ENCODE measurements at places on chromosomes 12 and 14.

DNA sequence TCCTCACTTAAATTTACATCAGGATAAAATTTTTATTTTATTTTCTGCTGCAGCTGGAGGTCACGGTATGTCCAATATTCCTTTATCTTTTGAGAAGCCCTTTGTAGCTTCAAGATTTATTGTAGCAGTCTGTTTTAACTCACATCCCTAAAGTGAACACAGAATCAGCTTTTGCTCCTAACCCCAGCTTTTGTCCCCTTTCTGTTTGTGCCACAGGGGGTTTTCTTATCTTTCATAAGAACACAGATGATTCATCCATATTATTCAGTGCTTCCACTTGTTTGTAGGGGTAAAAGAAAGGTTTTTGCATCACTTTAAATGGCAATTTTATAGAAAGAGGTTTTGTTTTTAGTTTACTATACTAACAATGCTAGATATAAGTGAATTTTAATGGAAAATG is 21.8 kb upstream of the PIK3C2G start:
- DNase-seq = no peak

DNA sequence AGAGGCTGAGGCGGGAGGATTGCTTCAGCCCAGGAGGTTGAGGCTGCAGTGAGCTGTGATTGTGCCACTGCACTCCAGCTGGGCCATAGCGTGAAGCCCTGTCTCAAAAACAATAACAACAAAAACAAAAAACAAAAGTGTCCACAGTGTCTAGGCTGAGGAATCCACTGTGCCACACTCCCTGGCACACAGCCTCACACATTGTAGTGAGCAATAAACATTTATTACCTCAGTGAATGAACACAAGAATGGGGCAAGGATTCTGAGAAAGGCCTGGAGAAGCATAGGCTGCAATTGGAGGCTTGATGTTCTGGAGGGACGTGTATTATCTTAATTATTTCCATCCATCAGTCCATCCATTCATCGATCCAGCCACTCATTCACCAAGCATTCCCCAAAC is 17.1 kb upstream of the P2RX7 start:
- DNase-seq = no peak

DNA sequence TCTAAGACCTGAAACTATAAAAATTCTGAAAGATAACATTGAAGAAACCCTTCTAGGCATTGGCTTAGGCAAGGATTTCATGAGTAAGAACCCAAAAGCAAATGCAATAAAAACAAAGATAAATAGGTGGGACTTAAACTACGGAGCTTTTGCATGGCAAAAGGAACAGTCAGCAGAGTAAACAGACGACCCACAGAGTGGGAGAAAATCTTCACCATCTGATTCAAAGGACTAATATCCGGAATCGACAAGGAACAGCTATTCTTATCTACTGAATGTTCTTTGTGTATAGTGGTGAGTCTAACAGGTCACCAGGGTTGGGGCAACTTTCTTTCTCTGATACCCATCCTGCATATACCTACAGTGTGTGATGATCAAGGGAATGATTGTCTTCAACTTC is 198.6 kb downstream of the CCDC91 start:
- DNase-seq = no peak

DNA sequence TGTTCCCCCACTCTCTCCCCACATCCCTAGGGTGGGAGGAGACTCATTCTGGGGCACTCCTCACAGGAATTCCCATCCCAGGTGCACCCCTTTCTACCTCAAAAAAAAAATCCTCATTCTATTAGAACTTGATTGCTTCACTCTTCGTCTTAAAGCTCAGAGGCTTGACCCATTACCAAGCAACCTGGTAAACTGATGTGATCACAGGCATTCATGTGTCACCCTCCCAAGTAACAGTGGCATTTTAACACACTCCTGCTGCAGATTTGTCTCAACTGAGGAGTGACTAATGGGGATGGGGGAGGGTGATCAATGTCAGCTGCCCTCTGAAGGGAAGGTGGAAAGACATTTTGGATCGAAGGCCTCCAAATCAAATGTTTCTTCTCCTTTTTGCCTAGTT is 78.1 kb upstream of the PTHLH start:
- DNase-seq = no peak

- DNase-seq = no peak
Measured at GRCh38 chr12:131930510-131930909, 1.4 kb downstream of the PUS1 start.

DNA sequence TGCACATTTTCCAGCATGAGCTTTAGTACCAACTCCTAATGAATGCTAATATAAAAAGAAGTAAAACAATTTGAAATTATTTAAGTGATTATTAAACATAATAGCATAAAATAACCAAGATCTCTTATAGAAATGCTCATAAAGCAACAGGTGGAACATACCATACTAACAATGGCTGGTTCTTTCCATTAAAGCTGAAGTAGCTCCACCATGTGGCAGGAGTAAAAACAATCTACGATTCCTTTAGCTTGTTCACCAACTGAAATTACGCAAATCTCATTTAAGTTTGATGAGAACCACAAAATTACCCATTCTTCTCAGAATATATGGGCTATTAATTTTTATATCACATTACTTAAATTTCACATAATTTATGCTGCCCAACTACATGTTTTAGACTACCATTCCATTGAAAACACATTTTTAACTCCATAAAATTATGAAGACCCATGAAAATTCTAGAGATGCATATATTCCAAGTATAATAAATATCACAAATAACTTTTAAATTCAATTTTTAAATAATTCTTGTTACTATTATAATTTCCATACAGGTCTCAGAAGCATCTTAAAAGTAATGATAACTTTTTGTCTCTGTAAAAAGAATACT is 213.6 kb downstream of the DAD1 start:
- DNase-seq = no peak

DNA sequence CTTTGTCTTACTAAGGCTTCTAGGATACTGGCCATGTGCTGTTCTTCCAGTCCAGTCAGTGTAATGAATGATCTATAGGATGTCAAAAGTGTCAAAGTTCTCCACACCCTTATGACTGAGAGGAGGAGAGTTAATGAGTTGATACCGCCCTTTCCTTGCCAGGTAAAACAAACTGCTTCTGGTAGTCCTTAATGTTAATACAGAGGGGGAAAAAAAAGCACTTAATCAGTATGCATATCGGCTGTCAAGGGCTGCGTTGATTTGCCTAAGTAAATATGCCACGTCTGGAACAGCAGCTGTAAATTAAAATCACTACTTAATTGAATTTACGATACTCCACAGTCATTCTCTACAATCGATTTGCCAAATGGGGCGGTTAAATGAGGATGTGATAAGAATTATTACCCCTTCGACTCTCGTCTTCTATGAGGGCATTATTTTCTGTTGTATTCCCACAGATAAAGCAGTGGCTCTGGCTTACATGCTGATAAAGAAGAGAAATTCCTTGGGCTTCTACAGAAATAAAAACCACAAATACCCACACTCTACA is 416.0 kb downstream of the KCNH5 start:
- DNase-seq = no peak

- DNase-seq = no peak
Measured at GRCh38 chr14:50103558-50103957, 12.8 kb downstream of the VCPKMT start.

DNA sequence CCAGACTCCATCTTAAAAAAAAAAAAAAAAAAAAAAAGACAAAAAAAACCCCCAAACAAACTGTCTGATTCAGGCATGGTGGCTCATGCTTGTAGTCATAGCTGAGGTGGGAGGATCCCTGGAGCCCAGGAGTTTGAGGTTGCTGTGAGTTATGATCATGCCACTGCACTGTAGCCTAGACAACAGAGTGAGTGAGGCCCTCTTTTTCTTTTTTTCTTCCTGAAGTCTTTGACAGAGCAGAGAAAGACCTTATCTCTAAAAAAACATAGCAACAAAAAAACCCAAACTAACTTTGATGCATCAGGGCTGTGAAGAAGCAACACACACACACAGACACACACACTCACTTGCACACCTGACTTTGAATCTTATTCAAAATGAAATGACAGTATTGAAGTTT is 7.7 kb upstream of the AMN1 start:
- DNase-seq = no peak

- DNase-seq = no peak
Measured at GRCh38 chr12:49689785-49690184, 17.4 kb downstream of the FMNL3 start.

- DNase-seq = no peak
Measured at GRCh38 chr12:123227581-123228258, 5.2 kb downstream of the MPHOSPH9 start.

DNA sequence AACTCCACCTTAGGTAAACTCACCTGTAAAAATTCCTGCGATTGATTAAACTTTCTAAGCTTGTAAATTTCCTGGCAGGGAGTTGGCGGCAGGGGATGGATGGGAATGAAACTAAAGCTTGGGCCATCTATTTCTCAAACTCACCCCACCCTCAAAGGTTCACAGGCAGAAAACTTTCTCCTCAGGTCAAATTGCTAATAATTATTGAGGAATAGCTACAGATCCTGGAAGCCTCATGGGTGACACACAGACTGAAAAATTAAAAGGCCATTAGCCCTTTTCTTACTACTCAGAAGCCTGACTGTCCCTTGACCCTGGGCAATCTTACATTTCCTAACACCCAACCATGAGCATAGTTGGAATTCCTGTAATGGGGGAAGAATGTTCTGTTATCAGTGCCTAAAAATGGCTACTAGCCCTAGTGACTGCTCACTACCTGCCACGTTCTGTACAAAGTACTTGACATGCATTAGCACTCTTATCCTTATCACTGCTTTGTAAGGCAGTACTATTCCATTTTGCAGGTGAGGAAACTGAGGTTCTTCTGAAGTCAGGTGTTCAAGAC is 12.4 kb upstream of the SYNDIG1L start:
- DNase-seq = no peak

DNA sequence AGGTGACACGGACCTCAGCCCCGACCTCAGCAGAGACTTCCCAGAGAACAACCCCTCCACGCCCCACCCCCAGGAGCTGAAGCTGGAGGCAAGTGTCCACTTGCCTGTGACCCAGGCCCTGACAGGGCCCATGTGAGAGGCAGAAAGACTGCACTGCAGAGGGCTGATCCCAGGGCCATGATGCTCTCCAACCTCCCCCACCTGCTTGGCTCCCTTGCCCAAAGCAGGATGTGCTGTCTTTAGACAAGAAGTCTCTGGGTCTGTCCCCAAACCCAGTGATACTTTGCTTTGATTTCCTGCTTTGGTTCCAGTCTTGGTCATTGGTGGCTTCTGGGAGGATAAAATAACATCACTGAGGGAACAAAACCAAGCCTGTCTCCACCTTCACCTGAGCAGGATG is 59.4 kb downstream of the BCL11B start:
- no peak for DNase-seq

- no peak for DNase-seq
Measured at GRCh38 chr12:120007272-120007671, 18.2 kb downstream of the BICDL1 start.

GRCh38 chr12:27682534-27682933 is 13.7 kb upstream of the REP15 start:
- no peak for DNase-seq

DNA sequence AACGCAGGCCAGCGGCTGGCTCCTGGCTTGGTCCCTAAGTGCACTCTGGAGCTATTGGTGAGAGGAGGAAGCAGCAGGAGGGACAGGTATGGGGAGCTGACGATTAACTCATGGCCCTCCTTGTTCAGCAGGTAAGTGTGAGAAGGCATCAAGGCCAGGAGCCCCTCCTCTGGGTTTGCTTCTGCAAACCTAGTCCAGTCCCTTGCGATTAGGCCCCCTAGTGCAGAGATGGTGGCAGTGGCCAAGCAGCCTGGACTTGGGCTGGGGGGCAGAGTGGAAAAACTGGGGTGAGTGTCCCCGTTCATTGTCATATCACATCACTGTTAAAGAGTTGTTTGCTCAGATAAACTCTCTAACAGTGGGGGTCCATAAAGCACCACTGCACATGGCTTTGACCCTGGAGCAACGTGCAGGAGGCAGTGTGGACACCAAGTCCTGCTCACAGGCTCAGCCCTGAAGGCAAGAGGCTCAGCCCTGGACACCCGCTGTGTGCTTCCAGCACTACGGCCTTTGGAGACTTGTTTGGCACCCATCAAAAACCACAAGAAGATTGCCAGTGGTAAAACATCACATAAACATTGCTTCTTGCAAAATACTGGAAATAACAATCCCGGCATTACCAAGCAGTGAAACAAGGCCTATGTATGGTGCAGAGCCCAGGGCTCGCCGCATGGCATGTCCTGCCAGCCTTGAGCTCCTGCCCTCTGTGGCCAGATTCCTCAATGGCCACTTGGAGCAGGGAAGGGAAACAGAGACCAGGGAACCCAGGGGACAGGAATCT is 184.3 kb upstream of the RTL1 start:
- DNase-seq = no peak

- no peak for DNase-seq
Measured at GRCh38 chr12:25322918-25323531, 72.3 kb upstream of the KRAS start.

GRCh38 chr12:113088037-113088436 is 31.5 kb downstream of the DTX1 start:
- no peak for DNase-seq

DNA sequence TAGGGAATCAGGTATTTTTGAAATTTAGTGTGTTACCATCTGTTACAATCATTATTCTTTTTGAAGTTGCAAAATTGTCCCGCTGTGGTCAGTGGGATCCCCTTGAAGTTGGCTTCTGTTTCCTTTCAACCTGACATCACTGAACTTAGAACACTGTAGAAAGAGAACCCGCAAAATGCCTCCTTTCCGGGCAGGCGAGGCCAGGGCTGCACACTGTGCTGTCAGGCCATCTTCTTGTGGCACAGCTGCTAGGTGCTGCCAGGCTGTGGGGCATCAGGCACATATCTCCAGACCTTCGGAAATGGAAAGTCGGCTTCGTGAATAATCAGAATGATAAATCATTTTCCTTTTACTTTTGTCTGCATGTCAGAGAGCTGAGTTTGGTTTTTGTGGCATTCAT is 103.5 kb downstream of the GLT1D1 start:
- DNase-seq = no peak

DNA sequence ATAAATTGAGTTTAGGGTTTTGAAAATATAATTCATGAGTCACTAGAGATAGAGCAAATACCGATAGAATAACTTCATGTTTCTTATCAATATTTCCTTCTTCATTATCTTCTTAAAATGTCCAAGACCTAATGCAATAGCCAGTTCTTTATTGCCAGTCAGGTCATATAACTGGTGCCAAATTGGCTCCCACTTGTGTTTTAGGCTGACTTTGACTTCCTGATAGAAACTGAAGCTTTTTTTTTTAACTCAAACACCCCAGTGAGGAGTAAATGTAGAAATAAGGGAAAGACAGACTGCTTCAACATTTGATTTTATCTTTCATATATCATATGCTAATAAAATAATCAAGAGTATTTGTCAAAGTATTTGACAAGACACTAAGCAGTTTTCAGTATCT is 80.7 kb downstream of the ARMH4 start:
- DNase-seq = no peak

GRCh38 chr12:132168311-132169031 is 24.2 kb downstream of the NOC4L start:
- DNase-seq = no peak

GRCh38 chr12:111238075-111238734 is 130.7 kb downstream of the PHETA1 start:
- no peak for DNase-seq

DNA sequence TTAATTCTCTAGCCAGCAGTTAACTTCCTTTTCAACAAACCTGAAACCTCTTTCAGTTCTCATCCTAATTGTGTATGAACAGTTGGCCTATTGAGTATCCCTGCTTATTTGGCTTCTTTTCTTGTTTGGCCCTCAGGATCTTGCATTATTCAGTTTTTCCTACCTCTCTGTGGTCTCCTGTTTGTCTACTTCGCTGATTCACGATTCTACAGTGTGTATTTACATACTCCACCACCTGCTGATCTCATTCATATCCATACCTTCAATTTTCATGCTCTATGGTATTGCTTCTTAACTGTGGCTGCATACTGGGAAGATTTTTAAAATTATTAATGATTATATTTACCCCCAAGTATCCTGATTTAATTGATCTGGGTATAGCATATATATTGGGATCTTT is 56.4 kb downstream of the RASSF9 start:
- no peak for DNase-seq

Data from dorsolateral prefrontal cortex (tissue), 122 donors.